Lung microvascular endothelial cell (primary cell): ENCODE measurements at places on chromosomes 6 and 20.
A peak's percentile ranks its signal among the peaks of the same experiment; 100 is the strongest.

DNA sequence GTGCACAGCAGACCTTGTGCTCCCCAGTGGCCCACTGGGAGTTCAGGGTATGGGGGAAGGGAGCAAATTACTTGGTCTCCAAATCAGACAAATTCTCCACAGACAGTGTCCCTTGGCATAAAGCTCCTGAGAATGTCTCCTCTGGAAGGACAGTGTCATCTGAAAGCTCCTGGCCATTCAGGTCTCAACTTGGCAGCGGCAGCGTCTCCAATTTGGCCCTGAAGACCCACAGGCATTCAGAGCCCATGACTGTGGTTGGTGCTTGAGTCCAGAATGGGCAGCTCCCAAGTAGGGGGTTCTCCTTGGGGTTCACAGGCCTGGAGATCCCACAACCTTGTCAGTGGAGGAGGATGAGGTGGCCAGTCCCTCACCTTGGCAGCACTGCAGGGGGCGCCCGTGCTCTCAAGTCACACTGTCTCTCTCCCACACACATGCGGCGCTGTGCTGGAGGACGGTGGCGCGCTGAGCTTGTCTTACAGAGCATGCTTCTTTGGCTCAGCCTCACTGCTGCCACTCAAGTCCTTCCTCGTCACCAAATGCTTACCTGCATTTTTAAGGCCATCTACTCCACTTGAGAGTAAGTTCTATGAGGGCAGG lies 20.7 kb downstream of the DYNLRB1 start:
- peak; percentile 50 for DNase-seq

DNA sequence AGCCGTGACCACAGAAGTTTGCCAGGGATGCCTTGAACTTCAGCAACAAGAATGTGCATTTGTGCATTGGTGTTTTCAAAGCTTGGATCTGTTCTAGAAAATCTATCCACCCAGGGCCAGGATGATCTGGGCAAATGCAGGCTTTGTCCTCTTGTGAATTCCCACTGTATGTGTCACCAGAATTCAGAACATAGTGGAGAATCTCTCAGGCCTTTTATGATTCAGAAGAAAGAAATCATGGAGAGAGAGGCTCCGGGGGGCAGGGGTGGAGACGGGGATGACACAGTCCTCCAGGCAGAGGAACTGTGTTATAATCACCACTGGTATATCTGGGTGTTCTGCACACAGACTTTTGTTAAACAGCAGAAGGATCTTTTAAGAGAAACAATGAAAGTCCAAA lies 304.1 kb downstream of the CDH4 start:
- DNase-seq = no peak

DNA sequence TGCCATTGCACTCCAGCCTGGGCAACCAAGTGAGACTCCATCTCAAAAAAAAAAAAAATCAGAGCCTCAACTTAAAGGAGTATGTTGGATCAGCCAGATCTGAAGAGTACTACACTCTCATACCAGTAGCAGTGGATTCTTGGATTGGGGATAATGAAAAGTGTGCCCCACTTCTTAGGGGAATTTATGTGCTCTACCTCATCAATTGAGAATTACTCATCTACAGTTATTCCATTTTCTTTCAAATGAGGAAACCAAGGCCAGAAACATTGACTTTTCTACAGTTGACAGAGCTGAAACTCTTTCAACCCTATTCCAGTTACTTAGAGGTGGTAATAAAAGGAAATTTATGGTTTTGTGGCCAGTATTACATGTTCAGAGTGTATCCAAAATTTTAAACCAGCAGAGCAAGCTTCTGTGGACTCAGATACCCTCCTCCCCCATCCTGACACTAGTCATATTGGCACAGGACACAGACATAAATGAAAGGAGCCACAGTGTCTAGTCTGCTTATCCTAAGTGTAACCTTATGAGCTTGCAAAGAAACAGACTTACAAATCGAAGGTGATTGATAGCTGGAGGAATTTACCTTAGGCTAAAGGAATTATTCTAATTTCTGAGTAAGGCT lies 51.2 kb downstream of the ORC3 start:
- DNase-seq = no peak

- no peak for DNase-seq
Measured at GRCh38 chr6:7111095-7111690, 3.4 kb downstream of the RREB1 start.

- DNase-seq = no peak
Measured at GRCh38 chr20:55778796-55779195, 226.5 kb downstream of the CBLN4 start.

DNA sequence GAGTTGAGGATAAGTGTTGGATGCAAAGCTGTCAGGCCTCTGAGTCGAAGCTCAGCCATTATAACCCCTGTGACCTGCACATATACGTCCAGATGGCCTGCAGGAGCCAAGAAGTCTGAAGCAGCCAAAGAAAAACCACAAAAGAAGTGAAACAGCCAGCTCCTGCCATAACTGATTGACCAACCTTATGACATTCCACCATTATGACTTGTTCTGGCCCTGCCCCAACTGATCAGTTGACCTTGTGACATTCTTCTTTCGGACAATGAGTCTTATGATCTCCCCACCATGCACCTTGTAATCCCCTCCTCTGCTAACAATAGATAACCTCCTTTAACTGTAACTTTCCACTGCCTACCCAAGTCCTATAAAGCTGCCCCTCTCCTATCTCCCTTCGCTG lies 133.7 kb upstream of the AGPAT4 start:
- peak; percentile 9 for DNase-seq
